ENCODE measurements at places on chromosomes 6 and 20.
A peak's percentile ranks its signal among the peaks of the same experiment; 100 is the strongest.

DNA sequence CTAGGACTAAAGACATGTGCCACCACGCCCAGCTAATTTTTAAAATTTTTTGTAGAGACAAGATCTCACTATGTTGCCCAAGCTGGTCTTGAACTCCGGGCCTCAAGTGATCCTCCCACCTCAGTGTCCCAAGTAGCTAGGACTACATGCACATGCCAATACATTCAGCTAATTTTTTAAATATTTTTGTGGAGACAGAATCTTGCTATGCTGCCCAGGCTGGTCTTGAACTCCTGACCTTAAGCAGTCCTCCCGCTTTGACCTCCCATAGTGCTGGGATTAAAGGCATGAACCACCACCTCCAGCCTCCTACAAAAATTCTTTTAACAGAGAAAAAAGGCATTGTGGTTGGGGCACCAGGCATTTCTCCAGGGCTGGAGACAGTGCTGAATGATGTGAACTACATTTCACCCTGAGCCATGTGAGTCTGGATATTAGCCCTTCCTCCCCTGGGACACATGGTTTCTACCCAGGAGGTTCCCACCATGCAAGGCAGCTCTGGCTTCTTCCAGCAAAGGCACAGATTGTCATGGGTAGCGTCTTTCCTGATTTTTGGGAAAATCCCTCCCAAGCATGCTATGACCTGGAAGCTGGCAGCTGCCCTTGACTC is 36.3 kb upstream of the CMTR1 start:
- DNase-seq, result no peak

DNA sequence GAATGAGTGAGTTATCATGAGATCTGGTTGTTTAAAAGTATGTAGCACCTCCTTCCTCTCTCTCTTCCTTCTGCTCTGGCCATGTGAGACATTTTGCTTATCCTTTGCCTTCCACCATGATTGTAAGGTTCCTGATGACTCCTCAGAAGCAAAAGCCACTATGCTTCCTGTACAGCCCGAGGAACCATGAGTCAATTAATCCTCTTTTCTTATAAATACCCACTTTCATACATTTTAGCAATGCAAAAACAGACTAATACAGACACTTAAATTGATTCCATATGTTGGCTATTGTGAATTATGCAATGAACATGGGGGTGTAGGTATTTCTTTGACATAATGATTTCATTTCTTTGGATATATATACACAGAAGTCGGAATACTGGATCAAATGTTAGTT is 792.8 kb upstream of the EYS start:
- no peak for DNase-seq

GRCh38 chr20:375265-375889 is 5.2 kb upstream of the TRIB3 start:
- DNase-seq, result no peak

GRCh38 chr6:128271527-128271926 is 248.9 kb downstream of the PTPRK start:
- DNase-seq, result no peak

GRCh38 chr6:21033084-21033483 is 498.8 kb downstream of the CDKAL1 start:
- no peak for DNase-seq

GRCh38 chr6:33008944-33009861 is at the start of gene HLA-DOA:
TSS of gene HLA-DOA (minus strand) at chr6:33009591.
- DNase-seq, result no peak

- DNase-seq, result no peak
These were observed 206.2 kb upstream of the MYLIP start for GRCh38 chr6:15922510-15923250.

DNA sequence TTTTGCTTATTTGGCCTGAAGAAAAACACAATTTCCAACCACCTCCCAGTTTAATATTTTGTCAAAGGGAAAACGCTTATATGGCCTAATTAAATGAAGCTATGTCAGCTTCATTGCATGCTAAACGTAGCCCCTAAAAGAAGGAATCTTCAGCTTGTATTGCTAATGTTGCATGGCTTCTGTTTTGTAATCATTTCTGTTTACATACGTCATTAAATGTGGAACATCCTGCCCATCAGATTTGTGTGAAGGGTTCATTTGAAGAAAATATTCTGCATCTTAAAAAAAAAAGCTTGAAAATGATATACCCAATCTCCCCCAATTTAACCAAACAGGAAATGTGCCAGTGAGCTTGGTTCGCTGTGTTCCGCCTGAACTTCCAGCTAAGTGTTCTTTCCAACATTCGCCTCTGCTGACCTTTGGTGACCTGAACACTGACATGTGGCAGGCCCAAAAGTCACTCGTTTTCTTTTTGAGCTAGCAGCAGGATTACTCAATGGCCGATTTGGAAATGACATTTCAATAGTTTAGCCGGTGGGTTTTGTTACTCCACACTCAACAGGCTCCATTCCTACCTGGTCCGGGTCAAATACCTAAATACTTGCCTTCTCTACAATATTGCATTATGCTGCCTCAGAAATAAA is 12.7 kb upstream of the SIRT5 start:
- DNase-seq, result no peak

DNA sequence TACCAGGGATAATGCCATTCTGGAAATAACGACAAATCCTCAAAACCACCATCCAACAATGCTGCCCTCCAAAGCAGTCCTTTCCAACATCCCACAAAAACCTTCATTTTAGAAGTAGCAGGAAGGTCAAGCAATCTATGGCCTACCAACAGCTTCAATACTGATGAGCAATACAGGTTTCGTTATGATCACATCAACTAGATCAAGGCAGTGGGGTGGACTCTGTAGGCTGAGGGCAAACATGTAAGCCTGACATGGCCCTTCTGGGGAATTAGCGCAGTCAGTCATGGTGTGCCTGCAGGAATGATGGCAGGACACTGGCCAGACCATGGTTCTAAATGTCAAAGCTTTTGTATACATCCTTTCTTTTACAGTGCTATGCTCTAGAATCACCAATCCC is 41.7 kb downstream of the EZR start:
- DNase-seq, result no peak

- DNase-seq, result peak; percentile 16
These were observed 2.6 kb downstream of the EPHA7 start for GRCh38 chr6:93416571-93417420.

DNA sequence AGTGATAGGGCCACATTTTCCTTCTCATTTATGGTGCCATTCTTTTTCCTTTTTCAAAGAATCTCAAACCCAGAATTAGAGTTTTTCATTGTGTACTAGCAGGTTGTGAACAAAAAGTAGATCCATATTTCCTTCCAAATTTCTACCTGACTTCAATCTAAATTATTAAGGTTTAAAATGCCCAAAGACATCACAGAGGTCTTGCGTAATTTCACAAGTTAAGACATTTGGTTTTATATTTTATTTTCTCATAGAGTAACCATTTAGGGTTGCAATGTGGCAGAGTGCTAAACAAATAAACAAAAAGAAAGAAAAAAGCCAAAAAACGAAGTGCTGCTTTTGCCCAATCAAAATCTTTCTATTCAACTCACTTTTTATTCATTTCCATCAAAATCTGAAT is 49.4 kb upstream of the MBOAT1 start:
- no peak for DNase-seq

DNA sequence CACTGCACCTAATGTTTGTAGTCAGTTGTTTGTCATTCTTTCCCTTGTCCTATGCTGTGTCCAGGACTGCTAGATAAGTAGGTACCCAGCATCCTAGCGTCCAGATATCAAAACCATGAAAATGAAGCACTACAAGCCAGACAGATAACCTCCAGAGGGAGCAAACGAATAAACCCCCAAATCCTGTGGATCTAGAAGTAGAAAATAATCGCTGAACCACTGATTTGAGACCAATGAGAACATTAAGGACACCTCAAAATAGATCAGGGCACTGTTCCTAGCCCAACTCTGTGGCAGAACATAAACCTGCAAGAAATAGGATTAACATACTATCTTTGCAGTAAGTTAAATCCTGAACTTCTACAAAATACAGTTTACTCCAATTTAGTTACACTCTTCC is 1.1 kb upstream of the KLHL32 start:
- DNase-seq, result no peak

DNA sequence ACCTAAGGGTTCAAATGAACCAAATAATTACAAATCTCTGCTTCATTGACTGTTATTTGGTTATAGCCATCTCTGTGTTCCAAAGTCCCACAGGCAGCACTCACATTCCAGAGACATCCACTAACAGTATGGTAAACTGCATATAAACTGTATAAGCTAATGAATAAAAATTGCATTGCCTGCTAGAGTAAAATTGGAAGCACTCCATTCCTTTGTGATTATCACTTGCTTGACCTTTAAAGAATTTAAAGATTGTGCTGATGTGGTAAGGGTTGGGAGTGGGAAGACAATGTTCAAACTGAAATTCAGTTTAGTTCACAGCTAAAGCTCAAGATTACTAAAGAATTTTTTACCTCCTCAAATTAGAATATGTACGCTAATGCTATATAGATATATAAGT is 31.0 kb upstream of the OSTM1 start:
- no peak for DNase-seq

GRCh38 chr6:98343004-98343403 is 491.4 kb upstream of the POU3F2 start:
- no peak for DNase-seq

DNA sequence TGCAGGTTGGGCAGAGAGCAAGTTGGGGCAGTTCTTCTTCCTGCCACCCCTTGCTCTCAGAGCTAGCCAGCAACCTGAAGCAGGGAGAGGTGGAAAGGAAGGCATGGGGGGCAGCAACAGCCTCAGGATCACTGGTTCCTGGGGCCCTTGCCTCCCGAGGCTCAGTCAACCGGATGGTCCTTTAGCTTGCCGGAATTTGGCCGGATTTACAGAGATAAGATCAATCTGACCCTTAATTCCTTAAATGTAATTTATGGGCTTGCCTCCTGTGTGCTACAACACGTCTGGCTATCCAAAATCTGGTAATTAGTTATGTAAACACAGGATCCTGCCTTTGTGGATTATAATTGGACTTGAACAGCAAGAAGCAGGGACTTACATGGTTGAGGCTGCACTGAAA is 19.5 kb upstream of the TCP11 start:
- DNase-seq, result no peak
